CD14-positive monocyte (primary cell): ENCODE measurements at places on chromosomes 3 and 15. TPM values are rescaled to one million over a fixed set of nuclear protein-coding genes. Genes with fewer than 3 reads are reported as not detected.

USP19 gene
- 55.7 and 69.3 TPM in 2 replicates for polyA plus RNA-seq

C3orf49 gene
- not detected for polyA plus RNA-seq

DNA sequence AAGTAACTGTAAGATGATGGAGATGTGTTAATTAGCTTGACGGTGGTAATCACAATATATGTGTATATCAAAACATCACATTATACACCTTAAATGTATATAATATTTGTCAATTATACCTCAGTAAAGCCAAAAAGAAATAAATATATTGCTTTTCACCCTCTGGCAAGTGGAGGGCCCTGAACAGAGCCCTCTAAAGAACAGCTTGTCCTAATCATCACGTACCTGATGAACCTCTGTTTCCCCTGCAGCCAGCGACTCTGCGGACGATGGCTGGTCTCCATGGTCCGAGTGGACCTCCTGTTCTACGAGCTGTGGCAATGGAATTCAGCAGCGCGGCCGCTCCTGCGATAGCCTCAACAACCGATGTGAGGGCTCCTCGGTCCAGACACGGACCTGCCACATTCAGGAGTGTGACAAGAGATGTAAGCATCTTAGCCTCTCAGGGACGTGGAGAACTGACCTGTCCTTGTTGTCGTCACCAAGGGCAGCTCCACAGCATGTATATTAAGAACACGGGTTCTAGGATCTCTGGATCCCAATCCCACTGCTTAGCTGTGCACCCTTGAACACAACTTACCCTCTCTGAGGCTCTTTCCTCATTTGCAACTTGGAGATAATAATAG is 6.3 kb downstream of the THBS1 start:
- DNase-seq: no peak

DNA sequence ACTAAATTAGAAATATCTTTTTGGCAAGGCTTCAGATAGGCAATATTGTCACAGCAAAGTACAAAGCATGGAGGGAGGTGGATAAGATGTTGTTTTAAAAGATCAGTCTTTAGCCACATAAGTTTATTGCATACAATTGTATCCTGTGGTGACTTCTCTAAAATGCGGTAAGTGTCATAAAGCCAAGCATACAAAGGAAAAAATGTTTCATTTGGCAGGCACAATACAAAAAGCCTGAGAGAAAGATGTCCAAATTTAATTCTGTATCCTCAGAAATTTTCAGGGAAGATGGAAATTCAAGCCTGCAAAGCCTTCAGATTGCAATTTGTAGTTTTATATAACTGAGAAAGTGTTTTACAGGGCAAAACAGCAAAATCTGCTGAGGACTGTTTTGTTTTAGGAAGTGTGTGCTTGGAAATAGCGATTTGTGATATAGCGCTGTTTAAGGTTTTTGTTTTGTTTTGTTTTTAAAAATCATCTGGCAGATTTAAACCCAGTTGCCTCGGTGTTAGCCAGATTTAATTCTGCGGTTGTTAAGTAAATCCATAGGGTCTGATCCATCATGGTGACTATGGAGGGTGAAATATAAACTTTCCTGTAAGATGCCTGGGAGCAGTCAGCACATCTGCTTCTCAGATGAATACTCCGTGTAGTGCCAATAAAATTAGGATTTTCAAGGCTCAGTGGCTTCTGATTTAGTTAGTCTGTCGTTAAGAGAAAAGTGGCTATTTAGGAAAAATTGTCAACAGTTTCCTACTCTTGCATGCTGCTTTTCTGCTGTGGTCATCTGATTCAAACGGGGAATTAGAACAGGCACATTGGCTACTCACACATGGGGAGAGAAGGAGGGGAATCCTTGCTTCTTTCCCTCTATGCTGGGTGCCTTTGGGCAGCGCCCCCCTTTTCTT is 8.0 kb downstream of the KAT2B start:
- DNase-seq: no peak

GRCh38 chr3:167469381-167469780 is 4.5 kb downstream of the SERPINI2 start:
- no peak for DNase-seq

UPK1B gene
- polyA plus RNA-seq: not detected in 2 replicates

- DNase-seq: no peak
Measured at GRCh38 chr3:11136830-11137626, 17.3 kb upstream of the HRH1 start.

CSPG4 gene
- polyA plus RNA-seq: not detected in 2 replicates

ATP13A4 gene
- 0.21 TPM for polyA plus RNA-seq

GRCh38 chr15:56207711-56208110 is 36.0 kb downstream of the RFX7 start:
- DNase-seq: no peak

DNA sequence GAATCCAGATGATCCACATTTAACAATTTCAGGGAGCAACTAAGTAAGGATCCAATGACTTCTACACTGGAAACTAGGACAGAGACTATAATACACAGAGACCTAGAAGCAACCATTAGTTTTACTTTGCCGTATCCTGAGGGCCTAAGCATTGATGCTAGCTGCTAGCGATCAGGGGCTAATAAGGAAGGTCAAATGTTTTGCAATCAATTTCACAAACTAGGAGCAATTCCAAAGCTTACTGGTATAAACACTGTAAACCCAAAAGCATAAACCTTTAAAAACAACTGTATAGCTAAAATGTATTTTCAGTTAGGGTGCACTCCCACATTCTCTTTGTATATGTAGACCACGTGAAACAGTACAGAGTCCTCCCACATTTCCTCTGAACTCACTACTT is 31.5 kb downstream of the FBN1 start:
- no peak for DNase-seq

GRCh38 chr3:115788921-115789470 is 165.7 kb downstream of the GAP43 start:
- DNase-seq: no peak

- DNase-seq: no peak
Measured at GRCh38 chr15:58697220-58697619, 52.3 kb downstream of the ADAM10 start.

DNA sequence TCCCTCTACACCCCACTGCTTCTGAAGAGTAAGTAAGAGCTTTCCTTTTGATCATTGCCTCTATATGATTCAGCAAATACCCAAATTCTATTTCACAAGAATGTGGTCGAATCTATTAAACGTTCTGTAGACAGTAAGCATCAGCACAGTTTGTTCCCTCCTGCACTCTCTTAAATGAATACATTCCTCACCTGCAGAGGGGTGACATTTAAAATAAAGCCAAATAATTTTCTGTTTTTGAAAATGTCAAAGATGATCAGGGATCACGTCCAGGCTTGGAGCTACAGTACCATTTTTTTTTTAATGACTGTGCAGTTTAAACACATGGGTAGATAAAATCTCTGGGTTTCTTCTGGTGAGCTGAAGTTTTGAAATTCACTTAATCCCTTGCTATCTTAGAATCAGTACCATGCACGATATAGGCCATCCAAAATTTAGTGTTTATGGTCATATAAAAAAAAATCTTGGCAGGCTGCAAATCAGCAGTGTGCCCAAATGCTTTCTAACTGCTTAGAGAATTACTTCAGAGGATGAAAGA is 12.8 kb downstream of the PYDC2 start:
- DNase-seq: no peak

- no peak for DNase-seq
Measured at GRCh38 chr3:72613871-72614270, 234.4 kb downstream of the SHQ1 start.

DNA sequence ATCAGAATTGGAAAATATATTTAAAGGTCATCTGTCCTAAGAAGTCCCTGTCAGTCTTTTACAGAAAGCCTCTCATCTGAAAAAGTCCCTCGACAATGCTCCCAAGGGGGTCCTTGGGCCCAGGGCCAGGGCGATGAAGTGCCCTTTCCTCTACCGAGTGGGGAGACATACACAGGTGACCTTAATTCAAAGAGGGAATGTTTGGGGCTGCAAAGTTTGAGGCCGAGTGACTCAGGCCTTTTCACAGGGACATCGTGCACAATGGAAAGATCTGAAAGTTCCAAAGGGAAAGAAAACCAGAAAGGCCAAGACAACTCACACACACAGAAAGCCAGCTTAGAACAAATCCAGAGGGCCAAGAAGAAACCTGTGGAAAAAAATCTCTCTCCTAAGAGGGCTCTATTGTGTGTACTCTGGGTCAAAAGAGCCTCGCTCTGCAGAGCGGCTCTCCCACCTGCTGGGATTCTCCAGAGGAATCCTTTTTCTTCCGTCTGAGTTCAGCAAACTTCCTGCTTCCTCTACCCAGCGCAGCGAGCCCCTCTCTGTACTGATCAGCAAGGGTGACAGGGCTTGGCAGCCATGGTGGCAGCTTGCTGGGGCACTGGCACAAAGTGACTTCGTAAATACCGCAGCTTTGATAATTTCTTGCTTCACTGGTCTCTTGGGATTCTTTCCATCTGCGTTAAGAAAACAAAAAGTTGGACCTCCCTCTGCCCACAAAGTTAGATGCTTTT is 259.1 kb downstream of the OPA1 start:
- DNase-seq: no peak

- DNase-seq: no peak
Measured at GRCh38 chr3:169818316-169818715, 5.6 kb upstream of the LRRC34 start.

CMTM6 gene
- polyA plus RNA-seq: 190 TPM

GRCh38 chr3:193742628-193743027 is 149.6 kb downstream of the OPA1 start:
- no peak for DNase-seq

- DNase-seq: no peak
Measured at GRCh38 chr3:32077260-32078084, 28.9 kb upstream of the GPD1L start.

DNA sequence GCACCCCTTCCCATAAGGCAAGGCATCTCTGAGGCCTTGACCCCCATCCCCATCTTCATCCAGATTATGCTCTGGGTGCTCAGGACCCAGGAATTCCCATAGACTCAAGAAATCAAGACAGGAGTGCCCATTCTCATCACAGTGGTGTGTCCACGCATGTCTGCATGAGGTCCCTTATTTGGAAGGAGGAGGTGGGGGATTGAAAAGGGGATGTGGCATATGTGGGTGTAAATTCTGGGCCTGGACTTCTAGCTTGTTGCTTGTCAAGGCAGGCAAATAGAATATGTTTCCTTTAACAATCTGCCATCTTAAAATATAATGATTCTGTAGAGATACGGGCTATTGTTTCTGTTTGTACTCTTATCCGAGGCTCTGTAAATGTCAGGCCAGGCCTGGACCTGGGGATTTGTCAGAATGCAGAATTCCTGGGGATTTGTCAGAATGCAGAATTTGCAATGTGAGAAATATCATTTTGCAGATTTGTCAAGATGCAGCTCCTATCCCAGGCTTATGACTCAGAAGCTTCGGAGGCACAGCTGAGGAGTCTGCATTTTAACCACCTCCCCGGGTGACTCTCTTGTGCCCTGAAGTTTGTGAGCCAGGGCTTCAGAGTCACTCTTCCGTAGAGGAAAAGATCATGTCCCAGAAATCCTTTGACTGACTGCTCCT is 157.8 kb downstream of the SV2B start:
- no peak for DNase-seq

DNA sequence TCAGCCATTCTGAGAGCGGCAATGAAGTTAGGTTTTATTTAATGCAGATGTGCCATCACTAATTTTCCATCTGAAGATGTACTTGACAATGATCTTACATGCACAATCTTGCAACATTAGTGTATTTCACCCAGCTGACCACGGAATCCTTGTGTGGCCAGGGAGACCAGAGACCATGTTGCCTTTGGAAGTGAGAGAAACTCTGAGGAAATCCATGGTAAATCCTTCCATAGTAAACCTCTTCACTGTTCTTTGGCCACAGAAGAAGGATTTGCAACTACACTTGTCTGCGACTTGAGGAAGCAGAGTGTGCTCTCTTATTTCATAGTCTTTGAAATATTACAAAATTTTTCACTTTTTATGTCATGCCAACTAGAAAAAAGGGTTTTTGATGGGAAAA is 128.4 kb upstream of the IGSF10 start:
- DNase-seq: no peak

UCN2 gene
- polyA plus RNA-seq: not detected

DNA sequence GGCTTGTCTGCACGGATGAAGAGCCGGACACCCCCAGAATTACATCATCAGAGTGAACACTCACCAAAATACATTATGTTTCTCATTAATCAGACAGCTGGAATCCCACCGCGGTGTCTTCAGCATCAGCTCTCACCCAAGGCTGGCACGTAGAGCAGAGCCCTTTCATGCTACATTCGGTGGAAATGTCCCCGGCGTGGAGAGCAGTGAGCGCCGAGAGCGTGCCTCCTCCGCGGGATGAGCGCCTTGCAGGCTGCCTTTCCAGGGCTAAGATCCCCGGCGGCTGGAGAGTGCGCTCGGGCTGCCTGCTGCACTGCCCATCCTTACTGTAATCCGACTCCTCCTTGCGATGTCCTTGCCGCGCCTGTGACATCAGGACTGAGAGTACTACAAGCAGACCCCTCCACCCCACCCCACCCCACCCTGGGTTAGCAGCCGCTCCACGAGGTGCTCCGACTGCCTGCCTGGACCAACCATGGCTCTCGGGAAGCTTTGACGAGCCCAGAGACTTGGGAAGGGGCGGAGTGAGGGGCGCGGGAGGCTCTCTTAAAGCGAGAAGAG is at the start of gene ZNF385D:
Gene ZNF385D (minus strand): TSS at position 380 of the 561 bp plus-strand sequence. CDS start 294 bp downstream, at position 86.
- no peak for DNase-seq

WDR93 gene
- polyA plus RNA-seq: not detected

DNA sequence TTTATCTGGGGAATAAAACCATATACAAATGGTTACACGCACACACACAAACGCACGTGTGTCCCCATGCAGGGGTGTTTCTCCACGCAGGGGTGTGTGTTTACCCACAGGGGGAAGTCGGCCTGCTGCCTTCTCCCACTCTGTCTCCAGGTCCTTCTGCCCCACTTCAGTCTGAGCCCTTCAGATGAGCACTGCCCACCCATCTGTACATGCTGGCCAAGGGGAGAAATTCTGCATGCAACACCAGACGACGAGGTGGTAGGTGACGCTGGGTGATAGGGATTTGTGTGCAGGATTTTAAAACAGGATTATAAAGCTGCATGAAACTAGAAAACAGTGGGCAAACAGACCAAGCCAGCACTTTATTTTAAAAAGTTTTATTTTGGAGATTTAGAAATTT is 122.5 kb downstream of the TJP1 start:
- DNase-seq: no peak

GRCh38 chr15:66570327-66570726 is 4.5 kb upstream of the LCTL start:
- no peak for DNase-seq

GASK1A gene
- polyA plus RNA-seq: not detected

SHC4 gene
- 0.09 TPM in 1 of 2 replicates, not detected in the other for polyA plus RNA-seq

SH2D7 gene
- polyA plus RNA-seq: not detected

- DNase-seq: no peak
Measured at GRCh38 chr15:51600114-51600513, 22.5 kb downstream of the DMXL2 start.

SLC35G2 gene
- polyA plus RNA-seq: not detected

DNA sequence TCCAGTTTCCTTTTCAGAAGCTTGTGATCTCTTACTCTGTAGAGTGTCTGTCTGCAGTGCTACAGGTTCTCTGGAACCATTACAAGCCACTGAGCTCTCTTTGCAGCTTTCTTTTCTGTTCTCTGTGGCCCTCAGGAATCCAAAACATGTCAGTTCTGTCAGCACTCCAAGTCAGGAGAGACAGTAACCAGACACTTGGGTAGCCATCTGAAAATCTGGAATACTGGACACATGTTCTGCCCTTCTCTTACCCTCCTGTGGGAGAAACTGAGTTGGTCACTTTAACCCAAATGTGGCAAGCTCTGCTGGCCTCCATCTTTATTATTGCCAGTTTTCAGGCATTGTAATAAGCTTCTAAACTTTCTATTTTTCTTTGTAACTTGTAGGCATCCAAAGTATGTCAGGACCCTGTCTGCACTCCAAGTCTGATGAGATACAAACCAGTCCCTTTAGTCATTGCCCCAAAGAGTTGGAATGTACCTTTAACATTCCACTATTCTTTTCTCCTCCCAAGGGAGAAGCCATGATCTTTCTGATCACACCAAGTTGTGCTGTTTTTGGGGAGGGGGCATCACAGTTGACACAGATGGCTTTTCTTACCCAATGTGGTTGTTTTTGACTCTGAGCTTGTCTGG is 183.7 kb downstream of the DPH6 start:
- DNase-seq: no peak
